Glomerular endothelial cell (primary cell): ENCODE measurements at places on chromosomes 7 and 10. TPM values are rescaled to one million over a fixed set of nuclear protein-coding genes. Genes with fewer than 3 reads are reported as not detected.

- DNase-seq = no peak
Observed at GRCh38 chr7:39417642-39418041, 148.6 kb upstream of the YAE1 start.

- no peak for DNase-seq
Observed at GRCh38 chr10:110324201-110324804, 19.6 kb upstream of the SMNDC1 start.

DNA sequence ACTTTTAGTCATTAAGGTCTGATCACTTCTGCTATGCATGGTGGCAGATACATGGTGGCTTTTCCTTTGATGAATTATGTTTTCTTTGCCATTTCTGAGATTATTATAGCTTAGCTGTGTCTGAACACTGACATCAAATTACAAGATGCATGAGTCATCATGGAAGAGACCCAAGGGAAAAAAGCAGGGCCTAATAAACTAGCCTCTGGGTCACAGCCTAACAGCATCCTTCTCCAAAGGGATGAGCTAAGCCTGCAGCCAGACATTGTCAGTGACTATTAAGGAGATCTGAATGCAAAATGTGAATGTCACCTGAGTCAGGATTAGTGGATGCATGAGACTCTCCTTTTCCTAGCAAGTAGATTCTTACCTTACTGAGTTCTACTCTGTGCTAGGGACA is 19.1 kb upstream of the OGDHL start:
- no peak for DNase-seq

DNA sequence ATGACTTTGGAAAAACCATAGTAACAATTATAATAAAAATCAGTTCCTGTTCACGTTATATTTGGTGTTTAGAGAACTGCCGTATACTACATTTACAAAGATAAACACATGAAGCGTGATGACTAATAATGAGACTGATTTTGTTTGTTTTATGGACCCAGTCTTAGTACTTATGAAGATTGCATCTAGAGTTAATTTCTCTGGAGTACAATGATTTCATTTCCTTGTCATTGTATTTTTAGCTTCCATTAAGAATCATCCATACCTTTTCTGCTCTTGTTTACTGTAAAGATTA is 2.9 kb downstream of the RBM20 start:
- no peak for DNase-seq

DNA sequence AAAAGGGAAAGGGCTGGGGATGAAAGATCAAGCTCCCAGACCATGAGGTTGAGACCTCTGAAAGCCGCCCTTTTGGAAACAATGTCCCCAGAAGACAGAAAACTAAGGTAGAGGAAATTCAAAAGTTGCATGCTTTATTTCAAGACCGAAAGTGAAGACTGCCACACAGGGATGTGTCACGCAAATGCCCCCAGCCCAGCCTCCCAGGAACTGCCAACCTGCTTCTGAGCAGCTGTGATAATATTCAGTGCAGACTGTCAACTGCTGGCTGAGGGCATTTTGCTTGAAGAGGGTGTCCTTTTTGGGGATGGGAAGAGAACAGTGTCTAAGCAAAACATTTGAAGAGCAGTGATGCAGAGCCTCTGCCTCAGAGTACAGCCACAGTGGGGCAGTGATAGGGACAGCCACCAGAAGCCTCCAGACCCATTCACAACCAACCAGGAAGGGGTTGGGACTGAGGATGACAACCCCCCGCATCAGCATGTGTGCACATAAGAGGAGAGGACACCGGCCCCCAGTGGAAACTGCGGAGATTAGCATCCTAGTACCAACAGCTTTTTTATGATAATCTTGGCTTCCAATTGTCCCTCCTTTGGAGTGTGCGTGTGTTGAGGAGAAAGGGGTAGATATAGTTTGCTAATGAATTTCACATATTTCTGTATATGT is 34.7 kb upstream of the NFE2L3 start:
- no peak for DNase-seq

OR2A7 gene
- 1.5 TPM in 1 of 2 replicates, not detected in the other for total RNA-seq

PLEKHS1 gene
- not detected in 2 replicates for total RNA-seq

DNA sequence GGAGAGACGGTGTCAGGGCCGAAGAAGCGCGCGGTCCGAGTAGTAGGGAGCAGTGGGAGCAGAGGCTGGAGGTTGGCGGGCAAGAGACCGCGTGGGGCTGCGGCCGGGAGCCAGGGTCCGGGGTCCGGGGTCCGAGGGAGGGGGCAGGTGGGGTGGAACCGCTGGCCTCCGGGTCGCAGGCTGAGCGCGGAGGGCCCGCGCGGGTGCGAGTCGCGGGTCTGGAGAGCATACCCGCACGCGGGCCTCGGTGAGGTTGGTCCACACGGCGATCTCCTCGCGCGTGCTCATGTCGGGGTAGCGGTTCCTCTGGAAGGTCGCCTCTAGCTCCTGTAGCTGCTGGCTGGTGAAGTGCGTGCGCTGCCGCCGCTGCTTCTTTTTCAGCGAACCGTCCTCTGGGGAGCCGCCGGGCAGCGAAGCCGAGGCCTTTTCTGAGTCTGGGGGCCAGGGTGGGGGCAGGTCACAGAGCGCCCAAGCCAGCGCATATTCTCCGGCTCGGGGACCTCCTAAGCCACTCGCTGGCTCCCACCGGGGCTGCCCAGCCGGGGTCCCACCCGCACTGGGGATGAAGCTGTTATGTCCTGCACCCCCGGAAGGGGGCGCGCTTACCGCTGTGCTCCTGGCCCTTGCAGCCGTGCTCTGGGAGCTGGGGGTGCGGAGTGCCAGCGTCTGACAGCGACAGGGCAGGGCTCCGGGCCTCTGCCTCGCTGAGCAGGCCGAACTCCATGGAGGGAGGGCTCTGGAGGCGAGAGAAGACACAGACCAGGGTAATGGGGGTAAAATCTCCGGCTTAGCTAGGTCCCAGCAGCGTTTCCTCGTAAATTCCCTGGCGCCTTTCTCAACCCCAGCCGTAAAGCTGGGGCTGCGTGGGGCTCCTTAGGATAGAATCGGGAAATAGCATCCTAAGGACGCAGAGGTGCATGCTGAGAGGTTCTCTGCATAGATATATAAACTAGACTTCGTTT is 5.5 kb downstream of the ELOVL3 start:
- DNase-seq = no peak

NRP1 gene
- 167 and 209 TPM in 2 replicates for total RNA-seq

- no peak for DNase-seq
Observed at GRCh38 chr7:6382817-6383216, 64.9 kb downstream of the DAGLB start.

DNA sequence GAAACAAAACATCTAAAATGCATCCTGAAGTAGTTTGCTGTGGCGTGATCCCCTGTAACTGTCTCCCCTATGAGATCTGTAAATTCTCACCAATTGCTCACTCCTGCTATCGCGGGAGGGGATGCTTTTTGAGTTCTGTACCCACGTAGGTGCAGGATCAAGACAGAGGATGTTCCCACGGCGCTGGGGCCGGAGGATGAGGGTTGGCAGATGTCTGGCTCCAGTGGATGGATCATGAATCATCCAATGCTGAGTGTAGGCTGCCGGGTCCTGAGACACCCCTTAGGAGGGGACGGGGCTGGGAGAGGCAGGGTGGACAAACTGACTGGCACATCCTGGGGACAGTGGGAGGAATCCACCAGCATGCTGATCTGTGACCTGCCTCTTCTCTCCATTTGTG is 224.4 kb downstream of the USP6NL start:
- no peak for DNase-seq

HEPACAM2 gene
- total RNA-seq = not detected in 2 replicates

- no peak for DNase-seq
Observed at GRCh38 chr7:107439025-107439424, 30.8 kb upstream of the GPR22 start.

ARHGEF5 gene
- total RNA-seq = 1.6 and 2.9 TPM in 2 replicates

DNA sequence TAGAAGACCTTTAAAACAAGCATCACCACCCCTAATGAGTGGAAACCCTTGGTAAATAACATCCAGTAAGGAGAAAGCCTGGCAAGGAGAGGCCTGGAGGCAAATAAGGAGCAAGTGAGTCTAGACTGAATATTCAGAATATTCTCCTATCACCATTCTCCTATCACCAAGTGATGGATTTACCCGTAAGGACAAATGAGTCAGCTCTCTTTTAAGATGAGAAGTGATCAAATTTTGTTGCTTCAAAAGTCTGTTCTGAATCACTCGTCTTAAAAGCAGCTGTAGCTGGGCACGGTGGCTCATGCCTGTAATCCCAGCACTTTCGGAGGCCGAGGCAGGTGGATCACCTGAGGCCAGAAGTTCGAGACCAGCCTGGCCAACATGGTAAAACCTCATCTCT is 28.4 kb downstream of the KIAA1549 start:
- DNase-seq = no peak

- no peak for DNase-seq
Observed at GRCh38 chr10:11535346-11535959, 76.0 kb downstream of the USP6NL start.

DNA sequence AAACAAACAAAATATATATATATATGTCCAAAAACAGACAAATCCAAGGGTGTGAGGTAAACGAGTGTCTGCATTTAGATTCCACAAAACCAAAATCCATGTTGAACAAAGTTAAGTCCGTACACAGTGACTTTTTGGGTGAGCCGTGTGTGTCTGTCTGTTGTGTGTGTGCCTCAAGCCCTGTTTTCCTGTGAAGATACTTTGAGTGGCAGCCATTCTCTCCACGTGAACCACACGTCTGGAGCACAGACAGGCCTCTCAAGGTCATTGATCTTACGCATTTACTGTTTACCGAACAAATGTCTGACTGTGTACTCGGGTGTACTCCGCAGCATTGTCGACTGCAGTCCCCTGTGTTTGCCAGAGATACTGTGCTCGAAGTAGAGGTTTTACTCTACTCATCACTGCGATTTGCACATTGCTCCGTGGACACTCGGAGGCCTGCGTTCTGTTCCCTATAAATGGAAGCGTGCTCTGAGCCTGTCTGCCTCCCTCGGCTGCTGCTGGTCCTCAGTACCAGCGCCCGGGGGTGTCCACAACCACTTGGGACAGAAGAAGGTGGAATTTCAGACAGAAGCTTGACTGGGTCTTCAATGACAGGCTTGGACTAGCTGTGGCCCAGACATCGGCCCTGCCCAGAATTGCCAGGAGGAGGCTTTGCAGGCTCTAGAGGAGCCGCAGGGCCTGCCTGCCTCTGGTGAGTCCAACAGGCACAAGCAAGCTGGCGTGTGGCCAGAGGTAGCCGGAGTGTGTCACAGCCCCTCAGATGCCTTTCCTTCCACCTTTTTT is 22.1 kb downstream of the CYP17A1 start:
- DNase-seq = no peak

DNA sequence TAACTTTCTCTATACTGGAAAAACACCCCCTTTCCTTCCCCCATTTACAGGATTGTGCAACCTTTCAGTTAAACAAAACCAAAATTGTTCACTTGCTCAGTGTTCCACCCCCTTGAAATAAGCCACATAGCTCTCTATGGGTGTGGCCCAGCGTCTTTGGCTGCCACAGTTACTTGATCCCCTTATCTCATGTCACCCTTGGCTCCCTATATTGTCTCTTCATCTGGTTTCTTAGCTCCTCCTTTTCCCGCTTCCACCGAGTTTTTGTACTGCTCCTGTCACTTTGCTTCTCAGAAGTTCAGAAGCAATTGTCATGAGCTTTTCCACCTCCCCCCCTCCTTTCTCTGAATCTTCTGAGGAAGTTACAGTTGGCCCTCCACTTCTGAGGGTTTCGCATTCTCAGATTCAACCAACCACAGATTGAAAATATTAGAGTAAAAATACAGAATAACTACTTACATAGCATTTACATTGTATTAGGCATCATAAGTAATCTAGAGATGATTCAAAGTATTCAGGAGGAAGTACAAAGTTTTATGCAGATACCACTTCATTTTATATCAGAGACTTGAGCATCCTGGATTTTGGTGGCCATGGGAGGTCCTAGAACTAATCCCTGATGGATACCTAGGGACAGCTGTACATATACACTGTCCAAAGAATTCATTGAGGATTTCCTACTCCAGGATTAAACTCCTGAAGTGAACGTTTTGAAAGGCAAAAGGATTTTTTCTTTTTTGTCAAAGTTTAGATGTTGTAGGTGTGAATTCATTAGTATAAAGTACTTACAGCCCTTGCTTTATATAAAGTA is 60.4 kb downstream of the ADD3 start:
- DNase-seq = no peak
